ENCODE measurements at places on chromosomes 7 and 10. TPM values are rescaled to one million over a fixed set of nuclear protein-coding genes. Genes with fewer than 3 reads are reported as not detected.

GRCh38 chr7:87506246-87507180, 31.0 kb upstream of the ABCB4 start:
- DNase-seq: no peak
- H3K4me1 ChIP-seq: peaks cover 6% of the 10 kb centered on the region
- no peaks in the 10 kb centered on the region for H3K36me3 ChIP-seq
- no peak overlapping the region for H3K4me3 ChIP-seq

KEL gene
- total RNA-seq: 0.38 TPM

DNA sequence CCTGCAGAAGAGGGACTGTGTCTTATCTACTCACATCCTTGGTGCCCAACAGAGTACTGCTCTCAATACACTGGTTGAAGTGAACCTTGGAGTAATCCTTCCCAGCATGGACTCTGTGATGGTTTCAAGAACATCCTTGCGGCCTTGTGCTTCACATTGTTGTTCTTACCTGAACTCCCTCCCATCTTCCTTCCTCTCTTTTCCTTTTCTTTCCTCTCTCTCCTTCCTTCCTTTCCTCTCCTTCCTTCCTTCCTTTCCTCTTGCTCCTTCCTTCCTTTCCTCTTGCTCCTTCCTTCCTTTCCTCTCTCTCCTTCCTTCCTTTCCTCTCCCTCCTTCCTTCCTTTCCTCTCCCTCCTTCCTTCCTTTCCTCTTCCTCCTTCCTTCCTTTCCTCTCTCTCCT, 26.3 kb downstream of the LAMB1 start:
- H3K27ac ChIP-seq: peak overlapping the region; percentile 91
- H3K4me1 ChIP-seq: peaks cover 51% of the 10 kb centered on the region
- peaks cover 54% of the 10 kb centered on the region for H3K36me3 ChIP-seq
- DNase-seq: no peak
- H3K4me3 ChIP-seq: no peak overlapping the region

MYH16 gene
- not detected for total RNA-seq

GRCh38 chr10:16910793-16911164, 93.6 kb upstream of the RSU1 start:
- no peak overlapping the region for H3K4me3 ChIP-seq
- no peak for DNase-seq
- no peaks in the 10 kb centered on the region for H3K4me1 ChIP-seq
- no peaks in the 10 kb centered on the region for H3K36me3 ChIP-seq
- no peaks in the 10 kb centered on the region for H3K27me3 ChIP-seq

DNA sequence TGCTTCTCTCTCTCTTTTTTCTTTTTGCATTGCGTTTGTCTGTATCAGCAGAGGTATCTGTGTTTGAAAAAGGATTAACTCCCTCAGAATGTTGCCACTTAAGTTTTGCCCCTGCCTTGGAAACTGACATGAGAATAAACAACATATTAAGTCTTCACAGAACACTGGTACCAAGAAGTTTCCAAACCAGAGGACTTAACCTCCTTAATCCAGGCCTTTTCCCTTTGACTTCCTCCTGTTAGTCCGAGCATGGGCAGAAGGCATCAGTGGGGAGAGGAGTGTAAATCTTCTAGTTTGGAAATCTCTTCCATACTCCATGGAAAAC, 681.4 kb downstream of the LRMDA start:
- H3K27ac ChIP-seq: no peak overlapping the region
- no peak for DNase-seq
- peaks cover 17% of the 10 kb centered on the region for H3K27me3 ChIP-seq
- no peak overlapping the region for H3K4me3 ChIP-seq

- no peak overlapping the region for H3K27ac ChIP-seq
- peak; percentile 49 for DNase-seq
- no peak overlapping the region for H3K4me3 ChIP-seq
- peaks cover 19% of the 10 kb centered on the region for H3K4me1 ChIP-seq
- H3K36me3 ChIP-seq: peaks cover 21% of the 10 kb centered on the region
Measured at GRCh38 chr7:77684030-77684429, 12.2 kb upstream of the RSBN1L start.

DNA sequence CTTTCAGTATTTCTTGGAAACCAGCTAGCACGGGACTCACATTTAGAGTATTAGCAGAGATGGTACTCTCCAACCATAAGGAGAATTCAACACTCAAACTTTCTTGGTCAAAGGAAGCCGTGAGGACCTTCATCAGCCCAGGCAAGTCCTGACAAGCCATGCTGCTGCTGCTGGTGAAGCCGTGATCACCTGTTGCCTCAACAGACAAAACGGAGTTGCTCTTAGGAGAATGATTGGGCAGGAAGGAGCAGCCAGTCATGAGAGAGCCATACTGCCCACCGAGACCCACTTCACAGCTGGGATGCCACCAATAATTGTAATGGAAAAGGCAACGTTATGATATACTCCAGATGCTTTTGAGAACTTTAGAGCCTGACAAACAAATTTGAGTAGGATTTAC, 60.8 kb upstream of the PLPP4 start:
- DNase-seq: no peak
- no peaks in the 10 kb centered on the region for H3K36me3 ChIP-seq
- H3K27me3 ChIP-seq: peaks cover 22% of the 10 kb centered on the region
- H3K27ac ChIP-seq: no peak overlapping the region
- no peaks in the 10 kb centered on the region for H3K4me1 ChIP-seq
- no peak overlapping the region for H3K4me3 ChIP-seq

GRCh38 chr10:115761166-115761565, 511.8 kb downstream of the GFRA1 start:
- H3K27me3 ChIP-seq: no peaks in the 10 kb centered on the region
- H3K4me3 ChIP-seq: no peak overlapping the region
- no peaks in the 10 kb centered on the region for H3K36me3 ChIP-seq

OGDHL gene
- total RNA-seq: 4.5 TPM

- no peak overlapping the region for H3K4me3 ChIP-seq
- no peak overlapping the region for H3K27ac ChIP-seq
- peaks cover 7% of the 10 kb centered on the region for H3K4me1 ChIP-seq
- H3K36me3 ChIP-seq: no peaks in the 10 kb centered on the region
- no peak for DNase-seq
- no peaks in the 10 kb centered on the region for H3K27me3 ChIP-seq
Measured at GRCh38 chr7:5827755-5828154, 46.3 kb upstream of the RNF216 start.

GRCh38 chr7:106756884-106757283, 95.9 kb upstream of the CCDC71L start:
- no peak overlapping the region for H3K27ac ChIP-seq
- no peaks in the 10 kb centered on the region for H3K4me1 ChIP-seq
- no peak for DNase-seq
- no peaks in the 10 kb centered on the region for H3K36me3 ChIP-seq
- no peak overlapping the region for H3K4me3 ChIP-seq
- no peaks in the 10 kb centered on the region for H3K27me3 ChIP-seq

LOXL4 gene
- total RNA-seq: 1.4 TPM

- peaks cover 44% of the 10 kb centered on the region for H3K4me1 ChIP-seq
- H3K27ac ChIP-seq: peak overlapping the region; percentile 65
- no peaks in the 10 kb centered on the region for H3K36me3 ChIP-seq
- H3K27me3 ChIP-seq: no peaks in the 10 kb centered on the region
- no peak for DNase-seq
Measured at GRCh38 chr10:74289951-74290350, 138.9 kb downstream of the ADK start.

DNA sequence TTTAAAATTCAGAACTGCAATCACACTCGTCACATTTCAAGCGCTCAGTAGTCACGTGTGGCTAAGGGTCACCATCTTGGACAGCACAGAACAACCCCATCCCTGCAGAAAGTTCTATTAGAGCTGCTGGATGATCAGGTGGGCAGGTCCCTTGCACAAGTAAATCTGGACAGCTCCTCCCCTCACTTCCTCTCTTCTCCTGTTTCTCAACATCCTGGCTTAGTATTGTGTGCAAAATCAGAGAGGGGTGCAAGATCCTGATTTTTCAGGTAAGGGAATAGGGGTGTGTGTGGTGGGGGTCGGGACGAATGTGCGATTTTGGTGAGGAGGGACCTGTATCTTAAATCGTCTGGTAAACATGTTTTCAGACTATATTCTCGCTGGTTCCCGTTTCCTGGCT, at the start of gene GIMAP4:
Gene GIMAP4 (plus strand): TSS at position 222 of the 400 bp plus-strand sequence. CDS start 2,512 bp downstream, outside the sequence.
- peaks cover 35% of the 10 kb centered on the region for H3K4me1 ChIP-seq
- DNase-seq: no peak
- H3K4me3 ChIP-seq: peak within 1 kb of the TSS; percentile 70
- H3K36me3 ChIP-seq: peaks cover 27% of the 10 kb centered on the region
- H3K27ac ChIP-seq: peak within 1 kb of the TSS; percentile 89
- H3K27me3 ChIP-seq: no peaks in the 10 kb centered on the region

- no peak overlapping the region for H3K27ac ChIP-seq
- H3K36me3 ChIP-seq: no peaks in the 10 kb centered on the region
- peaks cover 5% of the 10 kb centered on the region for H3K27me3 ChIP-seq
- H3K4me1 ChIP-seq: no peaks in the 10 kb centered on the region
- no peak for DNase-seq
Measured at GRCh38 chr10:5564537-5565204, 39.9 kb downstream of the CALML3 start.

DNA sequence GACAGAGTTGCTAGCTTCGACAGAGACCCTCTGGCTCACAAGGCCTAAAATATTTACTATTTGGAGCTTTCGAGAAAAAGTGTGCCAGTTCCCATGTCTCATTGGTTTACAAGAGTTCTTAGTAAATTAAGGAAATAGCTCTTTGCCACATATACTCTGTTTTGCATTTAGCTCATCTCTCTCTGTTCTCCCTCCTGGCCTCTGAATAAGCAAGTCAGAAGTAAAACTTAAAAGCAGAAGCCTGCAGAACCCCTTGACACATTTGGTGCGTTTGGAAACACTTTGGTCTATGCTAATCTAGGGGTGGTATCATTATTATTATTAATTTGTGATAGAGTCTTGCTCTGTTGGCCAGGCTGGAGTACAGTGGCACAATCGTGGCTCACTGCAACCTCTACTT, 6.4 kb downstream of the CARD11 start:
- no peaks in the 10 kb centered on the region for H3K36me3 ChIP-seq
- H3K4me3 ChIP-seq: no peak overlapping the region
- no peaks in the 10 kb centered on the region for H3K4me1 ChIP-seq
- no peak overlapping the region for H3K27ac ChIP-seq
- H3K27me3 ChIP-seq: peaks cover 8% of the 10 kb centered on the region

PHKG1 gene
- 21.4 TPM for total RNA-seq

GRCh38 chr7:92835261-92835850, 1.0 kb downstream of the CDK6 start:
- no peaks in the 10 kb centered on the region for H3K36me3 ChIP-seq
- no peaks in the 10 kb centered on the region for H3K27me3 ChIP-seq
- peak overlapping the region; percentile 90 for H3K4me3 ChIP-seq
- peaks cover 67% of the 10 kb centered on the region for H3K4me1 ChIP-seq

ANLN gene
- 2.1 TPM for total RNA-seq

DNA sequence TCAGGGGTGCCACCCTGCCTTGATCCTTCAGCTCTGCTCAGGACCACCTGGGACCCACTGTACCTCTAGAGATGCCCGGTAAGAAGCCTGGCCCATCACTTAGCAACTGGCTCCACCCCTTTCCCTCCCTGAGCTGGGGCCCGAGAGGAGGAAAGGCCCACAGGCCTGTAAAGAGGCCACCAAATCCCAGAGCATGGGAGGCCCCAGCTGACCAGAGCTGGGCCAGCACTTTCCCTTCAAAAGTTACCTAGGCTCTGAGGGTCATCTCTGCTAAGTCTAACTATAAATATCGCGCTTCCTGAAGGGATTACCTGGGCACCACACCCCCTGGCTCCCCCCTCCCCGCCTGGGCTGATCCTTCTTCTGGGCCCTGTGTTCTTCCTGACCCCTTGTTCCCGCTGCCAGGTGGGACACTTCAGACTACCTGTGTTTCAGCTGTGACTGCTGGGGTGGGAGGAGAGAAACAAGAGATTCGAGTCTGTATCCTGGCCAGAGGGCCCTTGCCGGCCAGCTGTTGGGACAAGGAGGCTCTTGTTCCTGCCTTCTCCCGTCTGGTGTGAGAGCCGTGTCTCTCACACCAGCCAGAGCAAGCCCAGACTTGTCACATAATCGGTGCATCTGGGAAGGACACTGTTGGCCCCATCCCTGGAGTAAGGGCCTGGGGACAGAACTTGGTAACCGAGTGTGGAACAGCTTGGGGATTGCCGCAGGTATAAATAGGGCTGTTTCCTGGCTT, 22.8 kb upstream of the ANKRD2 start:
- no peak overlapping the region for H3K4me3 ChIP-seq
- peak overlapping the region; percentile 71 for H3K27ac ChIP-seq
- no peaks in the 10 kb centered on the region for H3K36me3 ChIP-seq

EIF5AL1 gene
- 0.05 TPM for total RNA-seq

DNA sequence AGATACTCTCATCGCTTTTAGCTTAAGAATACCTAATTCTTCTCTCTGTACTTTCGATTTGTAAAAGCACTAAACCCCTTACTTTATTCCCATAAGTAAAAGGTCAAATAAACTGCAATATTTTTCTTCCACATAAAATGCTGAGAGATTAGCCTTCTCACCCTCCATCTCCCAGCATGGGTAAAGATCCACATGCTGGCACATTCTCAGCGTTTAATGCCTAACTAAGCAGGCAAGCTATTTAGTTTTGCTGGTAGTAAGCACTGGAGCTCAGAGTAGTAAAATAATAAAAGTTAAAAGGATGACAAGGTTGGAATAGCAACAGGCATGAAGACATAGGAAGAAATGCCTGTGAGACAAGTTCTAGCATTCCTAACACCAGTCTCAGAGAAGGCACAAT, 65.9 kb upstream of the NEBL start:
- no peak overlapping the region for H3K4me3 ChIP-seq
- H3K27me3 ChIP-seq: no peaks in the 10 kb centered on the region
- H3K36me3 ChIP-seq: no peaks in the 10 kb centered on the region
- no peak overlapping the region for H3K27ac ChIP-seq
- DNase-seq: no peak

GRCh38 chr10:105743343-105744056, 1102.4 kb downstream of the SORCS3 start:
- H3K27ac ChIP-seq: peak overlapping the region; percentile 85
- no peak overlapping the region for H3K4me3 ChIP-seq

Data from left ventricle myocardium inferior (tissue), 1 donor.